Naive thymus-derived CD8-positive, alpha-beta T cell (primary cell): ENCODE measurements at places on chromosomes 1 and 21.

DNA sequence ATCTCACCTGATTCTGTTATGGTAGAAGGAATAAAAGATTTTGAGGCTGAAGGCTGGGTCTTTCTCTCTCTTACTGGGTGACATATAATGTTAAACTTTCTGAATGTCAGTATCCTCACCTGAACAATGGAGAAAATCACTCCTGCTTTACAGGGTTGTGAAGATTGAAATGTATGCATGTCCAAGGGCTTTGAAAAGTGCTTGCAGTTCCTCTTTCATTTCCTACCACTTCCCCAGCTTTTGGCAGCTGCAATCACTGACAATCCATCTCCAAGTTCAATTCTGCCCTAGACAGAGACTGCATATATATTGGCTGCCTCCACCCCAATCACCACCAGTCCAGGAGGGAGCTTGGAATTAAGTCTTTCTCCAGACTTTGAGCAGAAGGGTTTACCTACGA, 39.8 kb downstream of the FAM78B start:
- no peak for DNase-seq

- no peak for DNase-seq
These were observed 24.0 kb downstream of the AGRN start for GRCh38 chr1:1043921-1044320.

- DNase-seq: peak; percentile 32
These were observed 20.2 kb downstream of the THEM4 start for GRCh38 chr1:151888972-151889570.

GRCh38 chr1:53038566-53038965, 23.4 kb upstream of the PODN start:
- no peak for DNase-seq

GRCh38 chr1:21280011-21280471, 10.2 kb downstream of the ECE1 start:
- DNase-seq: no peak

DNA sequence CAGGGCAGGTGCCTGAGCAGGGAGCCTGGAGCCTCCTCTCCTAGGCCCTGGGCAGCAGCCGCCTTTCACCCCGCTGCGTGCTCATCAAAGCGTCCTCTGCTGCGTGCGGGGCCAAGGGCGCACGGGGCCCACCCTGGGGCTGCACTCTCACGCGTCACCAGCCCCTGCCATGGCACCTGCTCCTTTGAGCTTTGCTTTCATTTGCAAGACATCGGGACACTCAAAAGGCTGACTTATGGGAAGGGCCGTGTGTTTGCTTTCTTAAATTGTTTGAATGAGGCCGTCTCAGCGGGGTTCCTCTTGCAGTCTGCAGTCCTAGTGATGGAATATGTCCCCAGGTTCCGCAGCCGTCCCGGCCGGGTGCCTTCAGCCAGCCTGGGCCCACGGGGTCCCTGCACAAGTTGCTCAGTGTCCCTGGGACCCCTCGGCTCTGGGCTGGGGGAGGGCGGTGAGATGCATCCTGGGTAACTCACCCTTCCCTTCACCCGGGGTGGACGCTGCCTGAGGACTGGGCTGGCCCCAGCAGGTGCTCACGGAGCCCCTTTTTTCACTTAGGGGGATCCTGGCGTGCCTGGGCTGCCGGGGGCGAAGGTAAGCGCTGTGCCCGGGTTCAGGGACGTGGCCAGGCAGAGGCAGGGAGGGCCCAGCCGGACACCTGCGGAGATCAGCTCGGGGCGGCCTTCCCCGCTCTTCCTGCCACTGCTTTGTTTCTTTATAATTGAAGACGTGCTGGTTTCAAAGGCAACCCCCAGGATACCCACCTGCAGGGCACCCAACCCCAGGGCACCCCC, 53.1 kb downstream of the SLC19A1 start:
- DNase-seq: no peak

DNA sequence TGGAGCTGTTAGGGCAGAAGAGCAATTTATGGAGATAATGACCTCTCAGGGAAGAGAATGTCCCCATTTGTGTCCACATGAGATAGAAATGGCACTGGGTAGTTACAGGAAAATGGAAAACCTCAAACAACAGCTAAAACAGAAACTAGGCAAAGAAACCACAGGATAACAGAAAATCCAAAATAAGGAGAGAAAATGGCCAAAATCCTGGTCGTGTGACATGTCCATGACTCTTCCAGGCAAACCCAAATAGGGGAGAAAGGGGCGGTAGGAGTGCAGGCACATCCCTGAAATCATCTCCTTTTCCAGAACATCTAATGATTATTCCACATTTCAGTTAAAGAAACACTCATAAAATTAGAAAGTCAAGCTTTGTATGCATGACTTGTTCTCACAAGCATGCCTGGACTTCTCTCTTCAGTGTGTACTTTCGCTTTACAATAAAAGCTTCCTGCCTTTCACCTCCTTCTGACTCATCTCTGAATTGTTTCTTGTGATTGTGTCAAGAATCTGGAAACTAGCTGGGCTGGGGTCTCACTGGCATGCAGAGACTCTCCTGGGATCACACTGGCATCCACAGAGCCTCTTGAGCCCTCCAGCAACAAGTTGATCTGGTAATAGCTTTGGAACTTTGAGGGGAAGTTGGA, 171.4 kb upstream of the ZP4 start:
- DNase-seq: no peak

- no peak for DNase-seq
These were observed 2.7 kb downstream of the ATF3 start for GRCh38 chr1:212611000-212611948.

DNA sequence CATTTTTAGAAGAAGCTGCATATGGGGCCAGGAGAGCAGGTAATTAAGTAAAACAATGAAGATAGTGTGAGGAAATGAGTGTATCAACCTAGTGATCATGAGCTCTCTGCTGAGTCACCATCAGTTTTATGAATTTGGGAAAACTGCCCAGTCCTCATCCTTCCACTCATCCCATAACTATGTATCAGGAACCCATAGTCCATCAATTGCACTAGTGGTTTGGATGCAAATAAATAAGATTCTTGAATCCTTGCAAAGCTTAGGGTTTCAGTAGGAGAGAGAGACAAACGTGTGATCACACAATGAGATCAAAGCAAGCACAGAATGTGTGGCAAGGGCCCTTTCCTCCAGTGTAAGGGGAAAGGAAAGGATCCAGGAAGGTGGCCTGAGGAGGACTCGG, 145.6 kb downstream of the ZZZ3 start:
- DNase-seq: no peak

DNA sequence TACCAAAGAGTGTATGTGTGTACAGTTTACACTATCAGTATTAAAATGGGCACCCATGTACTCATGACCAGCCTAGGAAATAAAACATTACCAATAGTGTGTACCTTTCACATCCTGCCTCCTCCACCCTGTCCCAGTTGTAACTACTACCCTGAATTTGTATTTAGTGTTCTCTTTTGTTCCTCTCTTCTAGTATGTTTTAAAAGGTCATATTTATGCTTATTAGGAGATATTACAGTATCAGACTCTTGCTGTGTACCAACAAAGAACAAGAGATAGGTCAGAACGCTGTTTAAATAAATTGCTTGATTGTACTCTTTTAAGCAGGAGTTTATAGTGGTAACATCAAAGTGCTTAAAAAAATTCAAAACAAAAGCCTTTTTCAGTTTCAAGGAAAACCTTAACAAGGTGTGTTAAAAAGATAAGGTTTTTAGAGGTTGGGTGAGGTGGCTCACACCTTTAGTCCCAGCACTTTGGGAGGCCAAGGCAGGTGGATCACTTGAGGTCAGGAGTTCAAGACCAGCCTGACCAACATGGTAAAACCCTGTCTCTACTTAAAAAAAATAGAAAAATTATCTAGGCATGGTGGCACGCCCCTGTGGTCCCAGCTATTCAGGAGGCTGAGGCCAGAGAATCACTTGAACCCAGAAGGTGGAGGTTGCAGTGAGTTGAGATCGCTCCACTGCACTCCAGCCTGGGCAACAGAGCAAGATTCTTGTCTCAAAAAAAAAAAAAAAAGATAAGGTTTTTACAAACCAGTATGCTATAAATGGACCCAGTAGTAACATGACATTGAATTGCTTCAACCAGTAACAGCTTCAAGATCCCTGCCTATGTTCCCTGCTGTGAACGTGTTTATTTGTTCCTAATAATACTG, 35.9 kb downstream of the MPZL1 start:
- no peak for DNase-seq
